A549 treated with DMSO at 1 μM for 4 hours (cell line): ENCODE measurements at places on chromosomes 7 and 10. TPM values are rescaled to one million over a fixed set of nuclear protein-coding genes. Genes with fewer than 3 reads are reported as not detected.

EN2 gene
- total RNA-seq, result 0.47 to 1.3 TPM (median 0.99 TPM) in 5 replicates

TMEM225B gene
- total RNA-seq, result 0.79 to 1.0 TPM (median 0.91 TPM) in 5 replicates

CPA5 gene
- not detected in 5 replicates for total RNA-seq

ARHGEF5 gene
- total RNA-seq, result 1.6 to 2.1 TPM (median 1.7 TPM) in 5 replicates

LRGUK gene
- total RNA-seq, result 0.26 to 0.56 TPM (median 0.41 TPM) in 5 replicates

ERVW-1 gene
- not detected in 5 replicates for total RNA-seq
